GOT3 (cell line): ENCODE measurements at places on chromosomes 16 and 17.

DNA sequence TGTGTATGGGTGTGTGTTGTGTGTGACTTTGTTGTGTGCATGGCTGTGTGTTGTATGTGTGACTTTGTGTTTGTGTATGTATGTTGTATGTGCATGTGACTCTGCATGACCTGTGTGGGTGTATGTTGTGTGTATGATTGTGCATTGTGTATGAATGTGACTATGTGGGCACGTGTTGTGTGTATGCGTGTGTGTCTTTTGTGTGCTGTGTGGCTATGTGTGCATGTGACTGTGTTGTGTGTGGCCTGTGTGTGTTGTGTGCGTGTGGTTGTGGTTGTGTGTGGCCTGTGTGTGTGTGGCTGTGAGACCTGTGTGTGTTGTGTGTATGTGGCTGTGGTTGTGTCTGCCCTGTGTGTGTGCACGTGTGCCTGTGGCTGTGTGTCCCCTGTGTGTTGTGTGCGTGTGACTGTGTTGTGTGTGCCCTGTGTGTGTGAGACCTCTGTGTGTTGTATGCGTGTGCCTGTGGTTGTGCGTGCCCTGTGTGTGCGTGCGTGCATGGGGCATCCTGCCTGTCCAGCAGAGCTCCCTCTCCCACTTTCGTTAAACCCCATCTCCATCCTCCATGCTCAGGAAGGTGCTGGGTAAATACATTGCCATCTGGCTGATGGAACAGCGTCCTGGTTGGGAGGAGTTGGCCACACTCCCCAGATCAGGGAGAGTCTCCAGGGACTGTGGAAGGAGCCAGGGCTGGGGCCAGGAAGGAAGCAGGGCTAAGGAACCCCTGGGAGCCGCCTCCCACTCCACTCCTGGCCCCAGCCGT, 90.1 kb upstream of the GSE1 start:
- no peak for DNase-seq

DNA sequence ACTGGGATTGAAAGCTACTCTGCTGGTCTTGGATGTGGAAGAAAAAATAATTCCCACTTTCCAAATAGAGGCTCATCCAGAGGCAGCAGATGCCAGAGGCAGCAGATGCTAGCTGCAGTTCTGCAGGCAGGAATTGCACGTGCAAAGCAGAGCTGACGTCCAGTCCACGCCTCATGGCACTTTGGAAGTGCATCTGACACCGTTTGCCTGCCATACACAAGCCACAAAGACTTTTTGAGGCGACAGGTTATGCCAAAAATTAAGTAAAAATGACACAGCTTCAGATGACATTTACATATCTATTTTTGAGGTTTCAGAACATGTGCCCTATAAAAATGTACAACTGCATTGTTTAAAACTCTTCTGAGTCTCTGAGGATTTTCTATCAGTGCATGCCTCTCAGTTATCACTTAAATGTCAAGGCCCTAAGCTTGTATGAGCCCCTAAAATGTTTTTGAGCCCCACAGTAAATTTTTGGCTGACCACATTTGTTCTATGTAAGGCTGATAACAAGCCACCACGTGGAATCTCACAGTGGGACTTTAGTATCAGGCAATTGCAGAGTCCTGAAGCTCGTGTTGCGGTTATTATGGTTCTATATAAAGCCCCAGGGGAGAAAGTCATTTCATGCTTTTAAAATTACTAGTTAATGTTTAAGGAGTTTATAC, 239.2 kb downstream of the PRKCA start:
- DNase-seq = no peak

DNA sequence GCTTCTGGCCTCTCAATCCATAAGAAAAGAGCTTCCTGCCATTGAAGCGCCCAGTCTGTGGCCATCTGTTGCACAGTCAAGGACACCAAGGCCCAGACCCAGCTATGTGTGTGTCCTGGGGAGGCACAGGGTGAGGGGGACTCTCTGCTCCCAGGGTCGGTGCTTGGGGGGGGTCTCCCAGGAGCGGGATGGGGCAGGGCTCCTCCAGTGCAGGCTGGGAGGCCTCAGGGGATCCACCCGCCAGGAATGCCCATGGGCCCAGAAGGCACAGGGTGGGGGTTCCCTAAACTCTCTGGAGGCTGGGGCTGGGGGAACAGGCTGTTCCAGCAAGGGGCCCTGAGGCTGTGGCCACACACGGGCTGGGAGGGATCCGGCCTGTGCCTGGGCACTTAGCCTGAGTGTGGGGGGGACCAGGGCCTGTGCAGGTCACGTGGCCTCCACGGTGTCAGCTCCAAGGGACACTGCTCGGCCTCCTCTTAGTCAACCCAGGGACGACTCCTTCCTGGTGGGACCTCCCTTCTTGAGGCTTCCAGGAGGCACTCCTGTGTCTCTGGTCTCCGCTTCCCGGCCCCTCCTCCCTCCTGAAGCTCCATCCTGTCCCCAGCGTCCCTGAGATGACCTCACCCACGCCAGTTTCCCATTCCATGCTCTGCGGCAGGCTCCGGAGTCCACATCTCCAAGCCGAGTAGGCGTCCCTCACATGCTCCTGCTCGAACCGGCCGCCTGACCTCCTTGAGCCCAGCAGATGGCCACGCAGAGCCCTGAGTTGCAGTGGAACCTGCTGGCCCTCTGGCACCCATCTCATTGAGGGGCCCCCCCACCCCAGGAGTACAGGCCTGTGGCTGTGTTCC, 23.1 kb upstream of the BAHCC1 start:
- no peak for DNase-seq

DNA sequence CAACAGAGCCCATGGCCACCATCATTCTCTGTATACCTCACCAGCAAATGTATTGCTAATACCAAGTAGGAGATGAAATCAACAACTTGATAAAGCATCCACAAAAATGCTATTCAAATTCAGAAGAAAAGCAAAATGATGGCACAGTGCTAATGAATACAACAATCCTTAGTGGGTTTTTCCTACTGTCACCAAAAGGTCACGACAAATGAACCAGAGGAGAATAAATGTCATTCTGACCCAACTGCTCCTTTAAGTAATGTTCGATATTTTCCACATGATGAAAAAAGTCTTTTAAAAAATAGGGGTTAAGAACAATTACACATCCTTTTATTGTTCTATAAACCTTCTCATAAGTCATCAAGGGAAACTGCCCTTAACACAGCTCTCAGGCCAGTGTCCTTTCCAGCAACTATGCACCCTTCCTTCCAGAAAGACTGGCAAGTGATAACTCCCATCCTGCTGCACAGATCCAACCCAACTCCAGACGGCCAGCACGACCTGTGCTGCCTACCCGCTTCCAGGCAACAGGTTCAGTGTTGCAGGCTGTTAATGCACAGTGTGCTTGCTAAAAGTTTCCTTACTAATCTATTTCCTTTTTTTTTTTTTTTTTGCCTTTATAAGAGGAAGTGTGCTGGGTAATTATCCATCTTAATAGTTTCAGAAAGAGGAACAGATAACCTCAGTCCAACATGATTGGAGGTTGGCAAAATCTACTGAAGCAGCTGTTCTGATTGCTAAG, 15.4 kb downstream of the FBXO31 start:
- no peak for DNase-seq

DNA sequence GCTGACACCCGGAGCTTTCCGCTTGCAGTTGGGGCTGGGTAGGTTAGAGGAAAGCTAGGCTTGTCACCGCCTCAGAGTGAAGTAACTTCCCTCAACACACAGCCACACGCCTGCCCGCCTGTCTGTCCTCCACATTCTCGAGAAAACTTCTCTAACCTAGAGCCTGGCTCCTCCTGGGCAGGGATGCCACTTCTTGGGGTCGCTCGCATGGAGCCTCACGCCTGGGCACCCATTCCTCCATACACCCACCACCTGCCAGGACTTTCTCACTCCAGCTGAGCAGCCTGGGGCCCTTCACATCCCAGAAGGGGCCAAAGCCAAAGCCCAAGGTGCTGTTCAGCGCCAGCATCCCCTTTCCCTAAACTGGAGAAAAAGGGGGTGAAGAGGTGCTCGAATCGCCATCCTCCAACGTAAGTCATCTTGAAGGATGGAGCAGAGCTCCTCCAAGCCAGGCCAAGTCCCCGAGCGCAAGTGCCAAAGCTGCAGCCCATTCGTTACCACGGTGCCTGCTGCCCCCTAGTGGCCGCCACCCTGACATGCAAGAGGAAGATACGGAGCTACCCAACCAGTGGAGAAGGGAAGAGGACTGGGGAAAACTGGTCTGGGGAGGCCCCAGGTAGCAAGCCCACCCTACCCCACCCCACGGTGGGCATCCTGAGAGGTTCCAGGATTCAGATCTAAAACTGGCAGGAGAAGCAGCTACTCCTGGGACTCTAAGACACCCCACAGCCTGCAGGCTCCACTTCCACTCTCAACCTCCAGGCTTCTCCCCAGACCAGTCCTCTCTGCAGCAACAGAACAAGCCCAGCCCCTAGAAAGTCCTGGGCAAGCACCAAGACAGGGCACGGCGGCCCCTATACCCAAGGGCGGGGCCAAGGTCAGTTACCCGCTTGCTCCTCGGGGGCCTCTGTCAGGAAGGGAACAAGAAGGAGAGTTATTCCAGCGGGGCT, 63.1 kb downstream of the MYO18A start:
- DNase-seq = no peak

DNA sequence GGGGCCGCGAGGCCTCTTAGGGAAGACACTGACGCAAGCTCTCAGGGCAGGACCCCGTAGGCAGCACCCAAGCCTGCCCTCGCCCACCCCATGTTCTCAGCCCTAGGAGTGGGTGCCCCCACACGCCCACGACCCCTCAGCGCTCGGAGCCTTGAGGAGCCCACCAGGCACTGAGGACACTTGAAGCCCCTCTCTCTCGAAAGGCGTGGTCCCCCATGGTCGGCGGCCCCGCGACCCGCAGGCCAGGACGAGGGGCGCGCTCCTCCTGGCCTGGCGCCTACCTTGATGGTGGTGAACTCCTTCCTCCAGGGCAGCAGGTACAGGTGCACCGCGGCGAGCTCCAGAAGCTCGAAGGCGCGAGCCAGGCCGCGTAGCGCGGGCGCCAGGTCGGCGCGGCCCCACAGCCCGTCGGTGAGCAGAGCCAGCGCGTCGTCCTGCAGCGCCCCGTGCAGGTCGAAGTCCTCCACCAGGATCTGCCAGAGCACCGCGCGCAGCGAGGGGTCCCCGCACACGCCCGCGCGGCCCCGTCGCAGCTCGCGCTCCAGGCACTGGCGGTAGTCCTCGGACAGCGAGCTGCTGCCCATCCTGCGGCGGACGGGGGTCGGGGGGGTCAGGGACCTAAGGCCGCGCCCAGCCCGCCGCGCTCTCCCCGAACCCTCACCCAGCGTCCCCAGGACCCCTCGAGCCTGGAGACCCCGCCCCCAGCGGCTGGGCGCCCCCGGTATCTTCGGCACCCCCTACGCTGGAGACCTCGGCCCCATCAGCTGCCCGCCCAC, 668 bp downstream of the SPATA2L start:
- DNase-seq = no peak

GRCh38 chr17:21542991-21543390, 149.3 kb upstream of the KCNJ18 start:
- DNase-seq = no peak

- no peak for DNase-seq
These were observed 216.9 kb upstream of the GSE1 start for GRCh38 chr16:85395913-85396878.

- DNase-seq = no peak
These were observed 115.3 kb downstream of the SLC39A11 start for GRCh38 chr17:72976971-72977770.

DNA sequence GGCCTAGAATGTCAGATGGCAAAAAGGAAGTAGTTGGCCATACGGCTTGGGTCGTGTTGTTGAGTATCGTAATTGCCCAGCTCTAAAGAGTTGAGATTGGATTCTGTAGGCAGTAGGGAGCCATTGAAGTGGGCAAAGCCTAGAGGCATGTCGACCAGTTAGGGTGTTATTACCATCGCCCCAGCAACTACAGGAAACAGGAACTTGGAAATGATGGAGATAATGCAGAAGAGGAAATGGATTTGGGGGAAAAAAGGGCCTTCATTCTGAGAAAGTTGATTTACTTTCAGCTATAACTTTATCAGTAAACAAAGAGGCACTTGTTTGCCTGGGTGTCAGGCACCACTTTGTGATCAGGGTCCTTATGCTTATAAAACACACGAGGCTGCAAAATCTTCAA, 52.6 kb downstream of the COX10 start:
- DNase-seq = no peak

DNA sequence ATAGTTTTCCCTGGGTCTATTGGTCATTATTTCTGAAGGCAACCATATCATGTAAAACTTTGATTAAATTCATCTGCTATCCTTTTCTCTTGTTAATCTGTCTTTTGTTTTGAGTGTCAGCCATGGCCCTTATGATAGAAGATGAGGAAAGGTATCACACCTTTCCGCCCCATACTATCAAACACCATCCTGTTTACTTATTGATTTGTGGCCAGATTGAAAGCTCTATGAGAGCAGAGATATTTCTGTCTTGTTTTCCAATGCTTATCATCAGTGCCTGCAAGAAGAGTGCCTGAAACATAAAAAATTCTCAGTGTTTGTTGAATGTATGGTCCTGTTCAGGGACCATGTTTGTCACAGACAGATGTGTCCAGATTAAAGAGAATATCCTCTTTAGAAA, 22.6 kb upstream of the DHX8 start:
- DNase-seq = no peak

DNA sequence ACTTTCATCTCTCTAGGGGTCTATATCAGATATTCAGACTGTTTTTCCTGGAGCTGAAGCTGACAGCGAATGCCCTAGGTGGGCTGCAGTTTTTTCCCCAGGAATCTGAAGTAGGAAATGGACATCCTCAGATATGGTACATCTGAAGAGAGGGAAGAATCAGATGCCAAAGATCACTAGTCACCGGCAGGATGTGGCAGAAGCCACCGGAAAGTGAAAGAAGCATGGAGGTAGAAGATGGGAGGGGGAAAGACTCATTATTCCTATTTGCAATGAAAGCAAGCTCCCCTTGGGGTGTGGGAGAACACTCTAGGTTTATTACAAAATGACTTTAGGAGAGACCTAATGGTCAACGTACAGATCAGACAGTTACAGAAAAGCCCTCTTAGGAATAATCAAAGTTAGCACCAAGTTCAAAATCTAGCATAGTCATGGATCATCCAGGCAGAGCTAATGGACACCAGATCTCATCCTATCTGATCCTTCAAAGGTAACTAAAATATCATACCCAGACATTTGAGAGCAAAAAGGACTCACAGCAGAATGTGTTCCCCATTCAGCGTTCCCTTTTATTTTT, 110.7 kb downstream of the HS3ST3A1 start:
- no peak for DNase-seq

GRCh38 chr16:9904526-9904925, 277.7 kb downstream of the GRIN2A start:
- DNase-seq = no peak
